ENCODE measurements at places on chromosomes 3 and 15. TPM values are rescaled to one million over a fixed set of nuclear protein-coding genes. Genes with fewer than 3 reads are reported as not detected.

DNA sequence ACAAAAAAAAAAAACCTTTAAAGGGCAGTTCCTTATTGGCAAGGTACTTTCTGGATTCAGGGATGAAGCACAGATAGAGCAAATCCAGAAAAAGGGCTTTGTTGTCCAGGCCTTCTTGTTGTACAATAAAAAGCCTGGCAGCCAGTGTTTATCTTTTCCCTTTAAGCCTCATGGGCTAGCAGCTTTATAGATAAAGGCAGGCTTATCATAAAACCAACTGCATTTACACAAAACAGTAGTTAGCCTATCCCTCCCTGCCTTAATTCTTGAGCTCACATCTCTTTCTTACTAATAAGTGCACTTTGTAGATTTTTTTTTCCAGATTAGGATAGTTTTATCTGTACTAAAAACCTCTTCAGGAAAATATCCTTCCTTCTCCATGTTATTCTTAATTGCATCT lies 662.8 kb upstream of the CCDC54 start:
- no peak for DNase-seq

DNA sequence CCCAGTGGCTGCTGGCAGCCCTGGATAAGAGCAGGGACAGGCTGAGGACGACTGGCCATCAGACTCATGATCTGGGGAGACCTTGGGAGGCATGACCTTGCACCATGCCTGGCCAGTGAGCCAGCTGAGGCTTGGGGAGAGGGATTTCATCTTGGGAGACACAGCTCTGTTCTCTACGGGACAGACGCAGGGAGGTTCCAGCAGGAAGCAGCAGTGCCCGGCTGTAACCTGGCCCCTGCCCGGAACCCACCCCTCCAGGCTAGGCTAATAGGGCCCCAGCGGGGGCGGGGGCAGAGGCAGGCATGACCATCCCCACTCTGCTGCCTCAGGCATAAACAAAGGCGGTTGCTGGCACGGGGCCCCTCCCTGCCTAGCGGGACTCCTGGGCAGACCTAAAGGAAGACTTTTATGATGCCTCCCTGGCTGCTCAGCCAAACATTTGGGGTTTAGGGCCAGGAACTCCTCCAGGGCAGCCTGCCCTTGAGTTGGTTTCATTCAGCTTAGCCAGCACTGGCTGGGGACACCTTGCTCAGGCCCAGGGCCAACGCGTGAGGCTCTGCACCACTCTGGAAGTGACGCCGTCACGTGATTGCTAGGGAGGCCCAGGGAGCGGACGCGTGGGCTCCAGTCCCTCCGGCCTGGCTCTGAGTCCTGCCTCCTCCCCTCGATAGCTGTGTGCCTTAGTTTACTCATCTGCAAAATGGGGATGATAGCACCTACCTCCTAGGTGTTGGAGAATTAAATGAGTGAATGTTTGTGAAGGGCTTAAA lies 27.6 kb downstream of the HDAC11 start:
- DNase-seq, result peak; percentile 76

- no peak for DNase-seq
Measured at GRCh38 chr3:165070682-165071081, 7.6 kb downstream of the SI start.

DNA sequence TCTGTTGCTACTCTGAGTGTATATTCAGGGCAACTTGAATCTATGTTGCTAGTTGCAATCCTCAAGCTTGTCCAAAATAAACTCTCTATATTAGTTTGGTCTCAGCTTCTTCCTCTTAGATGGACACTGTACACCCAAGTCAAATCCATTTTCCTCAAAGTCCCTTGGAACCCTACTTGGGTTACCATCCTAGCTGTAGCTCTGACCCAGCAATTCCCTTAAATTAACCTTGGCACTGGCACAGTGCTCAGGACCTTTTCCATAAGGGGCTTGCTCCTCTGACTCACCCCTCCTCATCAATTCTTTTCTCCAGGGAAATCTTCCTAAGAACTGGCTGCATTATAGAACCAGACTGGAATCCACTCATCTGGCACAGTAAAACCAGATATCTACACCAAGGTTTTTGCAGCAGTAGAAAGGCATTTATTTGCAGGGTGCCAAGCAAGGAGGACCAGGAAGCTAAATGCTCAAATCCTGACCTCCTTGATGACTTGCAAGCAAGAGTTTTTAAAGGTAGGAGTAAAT lies 44.9 kb upstream of the B3GALNT1 start:
- DNase-seq, result no peak

DNA sequence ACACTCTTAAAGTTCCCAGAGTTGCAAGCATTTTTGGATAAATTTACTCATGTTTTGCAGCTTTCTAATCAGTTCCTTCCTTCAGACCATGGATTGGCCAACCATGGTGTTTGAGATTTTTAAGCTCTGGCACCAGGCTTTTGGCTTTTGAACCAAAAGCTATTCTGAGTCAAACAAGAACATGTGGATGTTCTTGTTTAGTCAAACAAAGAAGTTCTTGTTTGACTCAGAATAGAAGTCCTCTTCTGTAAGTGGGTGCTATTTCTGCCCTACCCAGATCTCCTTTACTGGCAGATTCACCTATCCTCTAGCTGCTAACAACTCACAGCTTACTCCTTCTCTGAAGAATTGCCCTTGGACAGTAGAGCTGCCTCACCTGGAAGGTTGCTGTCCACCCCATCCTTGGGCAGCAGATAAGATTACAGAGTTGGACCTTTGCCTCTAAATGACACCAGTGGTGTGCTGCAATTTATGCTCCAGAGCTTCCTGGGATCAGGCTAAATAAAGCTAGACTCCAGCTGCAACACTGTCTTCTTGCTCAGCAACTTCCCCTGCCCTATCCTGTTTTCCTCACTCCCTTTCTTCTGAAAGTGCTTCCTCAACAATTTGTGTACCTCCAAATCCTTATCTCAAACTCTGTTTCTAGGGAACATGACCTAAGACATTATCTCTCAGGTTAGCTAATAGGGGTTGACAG lies 65.6 kb downstream of the COL6A6 start:
- no peak for DNase-seq

DNA sequence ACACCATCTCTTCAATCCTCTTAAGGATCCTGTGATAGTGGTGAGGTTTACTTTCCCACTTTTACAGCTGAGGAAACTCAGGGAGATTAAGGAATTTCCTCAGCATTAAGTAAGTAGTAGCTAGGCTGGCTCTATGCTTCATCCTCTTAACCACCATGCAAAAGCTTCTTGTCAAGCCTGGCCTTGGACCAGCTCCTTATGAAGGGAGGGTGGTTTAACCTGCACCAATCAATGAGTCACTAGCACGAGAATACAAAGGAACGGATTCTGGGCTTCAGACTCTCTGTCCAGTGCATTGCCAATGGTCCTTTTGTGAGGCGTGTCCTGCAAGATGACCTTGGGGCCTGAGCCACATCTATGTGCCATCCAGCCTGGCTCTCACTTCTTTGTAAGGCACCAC lies 202.0 kb upstream of the CFAP20DC start:
- no peak for DNase-seq

DNA sequence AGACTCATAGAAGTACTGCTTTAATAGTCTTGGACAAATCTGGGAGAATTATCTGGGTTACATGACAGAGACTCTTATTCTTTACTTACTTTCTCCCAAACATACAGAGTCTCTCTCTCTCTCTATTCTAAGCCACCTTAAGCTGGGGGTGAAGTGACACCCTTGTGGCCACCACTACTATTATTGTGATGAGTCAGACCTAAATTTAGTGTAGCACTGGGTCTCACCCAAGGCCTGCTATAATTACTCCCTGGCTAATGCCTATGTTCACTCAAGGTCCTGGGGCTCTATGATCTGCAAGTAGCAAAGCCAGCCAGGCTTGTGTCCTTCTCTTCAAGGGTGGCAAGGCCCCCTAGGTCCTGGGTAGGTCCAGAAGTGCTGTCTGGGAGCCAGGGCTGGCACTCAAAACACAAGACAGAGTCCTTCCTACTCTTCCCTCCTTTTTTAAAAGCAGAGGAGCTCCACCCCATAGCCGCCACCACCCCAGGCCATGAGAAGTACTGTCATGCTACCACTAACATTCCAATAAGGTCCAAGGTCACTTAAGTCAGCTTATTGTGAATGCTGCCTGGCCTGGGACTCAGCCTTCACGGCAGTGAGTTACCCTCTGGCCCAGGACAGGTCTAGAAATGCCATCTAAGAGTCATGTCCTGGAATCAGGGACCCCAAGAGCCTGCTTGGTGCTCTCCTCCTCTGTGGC lies 183.6 kb downstream of the POLQ start:
- DNase-seq, result no peak

DNA sequence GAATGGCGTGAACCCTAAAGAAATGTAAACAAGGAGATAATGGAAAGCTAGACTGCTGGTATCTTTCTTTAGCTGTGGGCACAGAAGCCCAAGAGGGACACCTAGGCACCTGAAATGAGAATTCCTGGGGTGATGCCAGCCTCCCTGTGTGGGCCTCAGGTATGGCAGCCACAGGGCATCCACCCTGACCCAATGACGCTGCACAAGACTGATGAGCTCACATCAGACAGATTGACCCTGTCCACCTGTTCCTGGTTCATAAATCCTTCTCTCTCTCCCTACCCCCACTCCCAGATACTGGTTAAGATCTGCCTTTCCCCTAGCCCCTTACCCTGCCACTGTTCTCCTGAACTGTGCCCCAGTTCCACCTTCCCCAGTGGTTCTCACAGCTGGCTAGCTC lies 1.5 kb downstream of the GLB1 start:
- no peak for DNase-seq

DNA sequence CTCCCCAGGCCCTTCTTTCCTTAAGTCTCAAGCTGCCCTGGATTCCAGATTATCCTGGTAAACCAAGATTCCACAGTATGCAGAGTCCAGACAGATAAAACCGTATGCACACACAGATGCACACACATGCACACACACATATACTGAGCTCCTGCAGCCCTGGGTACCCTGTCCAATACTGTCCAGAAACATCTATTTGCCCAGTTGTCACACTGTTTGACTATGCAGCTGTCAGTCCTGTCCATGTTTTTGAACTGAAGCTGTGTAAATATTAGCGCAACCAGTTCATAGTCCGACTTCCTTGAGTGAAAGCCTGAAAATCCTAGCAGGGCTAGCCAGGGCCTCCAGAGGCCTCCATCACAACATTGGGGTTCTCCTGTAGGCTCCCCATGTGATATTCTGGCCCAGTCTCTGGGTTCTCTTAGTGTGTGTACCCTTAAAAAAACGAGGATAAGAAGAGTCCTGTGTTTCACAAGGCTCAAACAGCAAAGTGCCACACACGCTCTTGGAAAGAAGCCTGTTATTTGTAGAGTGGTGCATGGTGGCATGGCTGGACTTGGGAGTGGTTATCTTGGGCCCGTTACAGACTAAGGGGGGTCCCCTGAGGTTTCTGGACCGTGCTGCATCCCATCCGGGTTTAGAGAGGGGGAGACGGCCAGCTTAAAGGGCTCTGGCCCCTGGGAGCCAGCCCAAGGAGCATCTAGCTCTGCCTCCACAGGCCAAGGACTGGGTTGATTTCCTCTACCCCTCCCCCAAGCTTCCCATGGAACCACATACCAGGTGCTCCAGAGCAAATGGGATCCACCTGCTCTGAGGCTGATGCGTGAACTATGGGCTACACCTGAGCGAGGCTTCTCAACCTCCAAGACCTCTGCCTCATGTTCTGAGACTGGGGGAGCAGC lies 108.3 kb downstream of the IQSEC1 start:
- DNase-seq, result no peak

DNA sequence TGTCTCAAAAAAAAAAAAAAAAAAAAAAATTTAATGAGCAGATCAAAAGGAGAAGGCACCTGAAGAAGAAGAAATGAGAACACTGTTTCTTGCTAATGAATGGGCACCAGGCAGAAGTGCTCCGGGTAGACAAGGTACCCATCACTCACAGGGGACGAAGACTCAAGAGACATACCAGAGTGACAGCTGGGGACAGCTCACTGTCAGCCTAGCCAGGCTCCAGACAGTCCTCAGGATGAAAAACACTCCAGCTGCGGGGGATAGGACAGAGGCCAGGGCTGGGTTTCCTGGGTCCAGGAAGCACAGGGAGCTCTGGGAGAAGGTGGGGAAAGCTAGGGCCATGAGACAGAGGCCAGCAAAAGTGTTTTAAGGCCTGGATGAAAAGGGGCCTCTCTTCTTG lies 48.5 kb upstream of the PARL start:
- DNase-seq, result no peak

DNA sequence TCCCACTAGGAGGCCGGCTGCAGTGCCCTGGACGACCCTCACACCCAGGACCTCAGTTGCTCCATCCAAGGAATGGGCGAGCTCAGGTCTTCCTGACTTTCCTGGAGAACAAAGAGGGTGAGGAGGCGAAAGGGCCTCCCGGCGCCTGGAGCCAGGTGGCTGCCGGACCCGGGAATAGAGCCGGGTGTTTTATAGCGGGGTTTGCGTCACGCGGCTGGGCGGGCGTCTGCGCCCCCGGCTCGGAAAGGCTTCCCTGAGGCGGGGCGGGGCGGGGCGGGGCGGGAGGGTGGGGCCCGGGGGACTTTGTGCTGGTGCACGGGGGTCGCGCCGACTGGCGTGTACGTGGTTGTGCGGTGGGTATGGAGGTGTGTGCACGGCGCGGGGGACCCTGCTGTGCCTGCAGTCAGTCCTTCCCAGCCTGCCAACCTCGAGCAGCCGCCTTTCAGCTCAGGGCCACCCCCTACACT lies 4.6 kb upstream of the PRKCD start:
- DNase-seq, result no peak

The ATP2B2 gene
- 0.42 TPM for total RNA-seq

The USP19 gene
- 40.4 TPM for total RNA-seq

The PSTPIP1 gene
- 12.9 TPM for total RNA-seq

The SH2D7 gene
- total RNA-seq, result not detected

The CD200 gene
- 17.7 TPM for total RNA-seq

Data from posterior vena cava (tissue), 2 donors.